ENCODE measurements at places on chromosomes 6 and 20.

DNA sequence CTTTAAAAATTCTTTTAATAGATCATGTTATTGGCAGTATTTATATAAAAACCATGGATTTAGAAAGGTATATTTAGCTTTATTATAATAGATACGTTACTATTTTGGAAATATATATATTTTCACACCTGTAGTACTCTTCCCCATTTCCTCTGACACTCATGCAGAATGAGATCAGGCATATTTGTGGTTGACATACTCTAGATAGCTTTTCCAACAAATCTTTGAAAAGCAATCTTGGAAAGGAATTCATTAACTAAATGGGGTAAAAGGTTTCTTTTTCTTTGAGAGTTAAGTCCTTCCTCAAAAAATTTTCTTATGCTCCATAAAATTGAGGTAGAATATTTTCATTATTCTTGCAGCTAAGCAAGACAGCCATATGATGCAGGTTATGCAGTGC is 14.5 kb downstream of the ASF1A start:
- DNase-seq = no peak

DNA sequence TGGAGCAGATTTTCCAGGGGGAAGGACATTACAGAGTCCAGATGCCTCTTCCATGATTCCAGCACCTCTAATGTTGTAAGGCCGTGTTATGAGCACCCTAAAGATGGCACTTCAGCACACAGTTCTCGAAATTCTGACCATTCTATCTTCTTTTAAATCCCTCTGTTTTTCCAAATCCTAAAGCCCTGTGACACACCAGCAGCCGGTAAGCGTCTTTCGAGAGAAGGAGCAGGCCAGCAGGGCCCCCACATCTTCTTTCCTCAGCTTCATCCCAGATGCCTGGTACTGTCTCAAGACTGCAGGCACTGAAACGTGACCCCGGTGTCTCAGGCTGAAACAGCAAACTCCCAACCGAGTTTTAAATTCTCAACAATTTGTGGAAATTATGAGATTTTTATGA is 211.6 kb upstream of the FOXQ1 start:
- no peak for DNase-seq

DNA sequence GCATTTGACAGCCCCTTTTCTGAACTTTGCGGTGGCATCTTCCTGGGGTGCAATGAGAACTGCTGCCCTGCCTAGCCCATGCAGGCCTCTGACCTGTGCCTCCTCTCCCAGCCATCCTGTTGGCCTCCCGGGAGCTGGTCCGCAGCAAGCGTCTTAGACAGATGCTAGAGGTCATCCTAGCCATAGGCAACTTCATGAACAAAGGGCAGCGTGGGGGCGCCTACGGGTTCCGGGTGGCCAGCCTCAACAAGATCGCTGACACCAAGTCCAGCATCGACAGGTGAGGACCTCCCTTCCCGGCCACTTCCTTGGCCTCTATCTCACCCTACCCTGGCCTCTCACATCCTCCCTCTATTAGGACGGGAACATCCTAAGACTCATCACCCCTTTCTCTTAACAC is 37.6 kb downstream of the MOCS1 start:
- DNase-seq = no peak

GRCh38 chr6:6962699-6963098 is 145.1 kb upstream of the RREB1 start:
- DNase-seq = no peak

DNA sequence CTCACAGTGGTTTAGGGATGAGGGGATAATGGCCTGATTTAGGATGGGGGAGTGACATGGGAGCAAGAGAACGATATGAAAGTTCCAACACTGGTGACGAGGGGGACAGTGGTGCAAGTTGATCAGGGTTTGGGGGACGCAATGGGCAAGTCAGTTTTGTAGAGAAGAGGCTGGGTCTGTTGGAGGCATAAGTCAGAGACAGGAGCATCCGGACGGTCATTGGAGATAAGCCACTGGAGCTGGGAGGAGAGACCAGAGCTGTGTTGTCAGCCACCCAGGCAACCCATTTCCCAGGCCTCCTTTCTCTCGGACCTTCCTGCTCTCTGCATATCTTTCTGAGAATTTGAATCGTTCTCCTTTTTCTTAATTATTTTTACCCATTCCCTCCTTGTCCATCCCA is 9.5 kb downstream of the DNPH1 start:
- no peak for DNase-seq

- DNase-seq = no peak
Measured at GRCh38 chr6:108654465-108655106, 93.9 kb downstream of the FOXO3 start.

- DNase-seq = peak; percentile 57
Measured at GRCh38 chr6:42104095-42104803, 38.2 kb downstream of the C6orf132 start.

- DNase-seq = peak; percentile 19
Measured at GRCh38 chr20:53216856-53217576, 244.9 kb downstream of the TSHZ2 start.

DNA sequence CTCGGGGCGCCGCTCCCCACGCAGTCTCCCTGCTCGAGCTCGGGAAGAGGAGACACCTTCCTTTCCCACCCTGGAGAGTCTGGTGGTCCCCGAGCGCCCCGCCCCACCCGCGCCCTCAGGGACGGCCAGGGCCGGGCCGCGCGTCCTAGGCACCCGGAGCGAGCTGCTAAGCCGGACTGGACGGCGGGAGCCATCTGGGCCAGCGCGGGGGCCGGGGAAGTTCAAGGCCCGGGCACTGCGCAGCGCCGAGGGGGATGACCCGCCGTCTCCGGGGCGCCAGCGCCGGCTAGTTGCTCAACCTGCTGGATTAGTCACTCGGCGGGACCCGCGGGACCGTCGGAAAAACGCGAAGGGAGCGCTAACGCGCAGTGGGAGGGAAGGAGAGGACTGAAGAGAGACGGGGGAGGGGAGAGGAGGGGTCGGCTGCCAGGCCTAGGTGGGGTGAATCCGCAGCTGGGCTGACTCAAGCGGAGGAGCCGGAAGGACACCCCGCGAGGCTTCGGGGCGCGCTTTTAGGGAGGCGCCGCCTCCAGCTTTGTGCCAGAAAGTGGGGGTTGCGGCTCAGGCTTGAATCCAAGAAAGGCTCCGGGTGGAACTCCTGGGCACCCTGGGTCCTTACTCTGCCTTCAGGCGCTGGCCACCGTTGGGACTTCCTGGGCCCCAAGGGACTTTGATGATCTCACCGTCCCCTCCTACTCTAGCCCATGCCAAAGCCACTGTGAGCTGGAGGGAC is 75.7 kb upstream of the FOXP4 start:
- no peak for DNase-seq

DNA sequence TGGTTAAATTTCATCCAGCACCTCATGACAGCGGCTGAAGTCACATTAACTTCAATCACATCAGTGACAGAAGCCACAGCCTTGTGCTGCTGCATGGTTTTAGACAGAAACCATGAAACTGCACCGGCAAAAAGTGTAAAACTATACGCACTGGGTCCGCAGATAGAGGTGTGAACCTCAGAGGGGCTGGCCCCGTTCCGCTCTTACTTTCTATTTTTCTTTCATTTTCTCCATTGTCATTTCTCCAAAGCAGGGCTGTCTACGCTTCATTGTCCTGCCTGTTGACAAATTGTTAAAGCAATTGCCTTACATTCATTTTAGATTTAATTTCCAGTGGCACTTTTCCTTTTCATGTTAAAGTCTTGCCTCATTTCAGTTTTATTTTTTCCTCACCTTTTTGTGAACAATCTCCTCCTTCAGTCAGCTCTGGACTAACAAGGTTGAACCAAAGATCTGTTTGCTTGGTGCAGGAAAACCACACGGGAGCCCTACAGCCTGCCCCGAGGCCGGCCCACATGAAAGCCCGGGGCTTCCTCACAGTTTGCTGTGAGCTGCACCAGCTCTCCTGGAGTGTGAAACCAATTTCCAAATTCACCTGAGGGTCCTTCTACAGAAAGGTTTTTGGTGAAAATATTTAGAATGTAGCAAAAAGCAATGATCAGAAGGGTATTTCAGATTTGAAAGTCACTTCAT is 63.7 kb downstream of the PRR18 start:
- no peak for DNase-seq

DNA sequence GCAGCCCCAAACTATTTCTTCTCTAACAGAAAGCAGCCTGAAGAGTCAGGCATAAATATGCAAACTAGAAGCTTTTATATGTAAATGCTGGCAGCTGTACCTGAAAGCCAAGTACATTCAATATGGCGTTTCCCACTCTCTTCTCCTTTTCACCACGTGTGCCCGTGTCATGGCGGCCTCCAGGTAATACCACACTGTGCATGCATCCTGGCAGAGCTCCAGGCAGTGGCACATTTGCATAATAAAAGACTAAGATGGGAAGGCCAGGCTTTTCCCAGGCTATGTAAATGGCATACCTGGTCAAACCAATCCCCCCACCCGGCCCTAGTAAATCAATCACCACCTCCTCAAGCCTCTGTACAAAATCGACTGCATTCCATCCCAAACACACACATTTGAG is 120.6 kb downstream of the MMUT start:
- DNase-seq = no peak

GRCh38 chr20:41717483-41717882 is 99.3 kb upstream of the CHD6 start:
- no peak for DNase-seq

GRCh38 chr6:101083533-101084175 is 202.5 kb upstream of the ASCC3 start:
- DNase-seq = no peak

GRCh38 chr20:17628101-17628841 is 53.8 kb downstream of the RRBP1 start:
- no peak for DNase-seq

DNA sequence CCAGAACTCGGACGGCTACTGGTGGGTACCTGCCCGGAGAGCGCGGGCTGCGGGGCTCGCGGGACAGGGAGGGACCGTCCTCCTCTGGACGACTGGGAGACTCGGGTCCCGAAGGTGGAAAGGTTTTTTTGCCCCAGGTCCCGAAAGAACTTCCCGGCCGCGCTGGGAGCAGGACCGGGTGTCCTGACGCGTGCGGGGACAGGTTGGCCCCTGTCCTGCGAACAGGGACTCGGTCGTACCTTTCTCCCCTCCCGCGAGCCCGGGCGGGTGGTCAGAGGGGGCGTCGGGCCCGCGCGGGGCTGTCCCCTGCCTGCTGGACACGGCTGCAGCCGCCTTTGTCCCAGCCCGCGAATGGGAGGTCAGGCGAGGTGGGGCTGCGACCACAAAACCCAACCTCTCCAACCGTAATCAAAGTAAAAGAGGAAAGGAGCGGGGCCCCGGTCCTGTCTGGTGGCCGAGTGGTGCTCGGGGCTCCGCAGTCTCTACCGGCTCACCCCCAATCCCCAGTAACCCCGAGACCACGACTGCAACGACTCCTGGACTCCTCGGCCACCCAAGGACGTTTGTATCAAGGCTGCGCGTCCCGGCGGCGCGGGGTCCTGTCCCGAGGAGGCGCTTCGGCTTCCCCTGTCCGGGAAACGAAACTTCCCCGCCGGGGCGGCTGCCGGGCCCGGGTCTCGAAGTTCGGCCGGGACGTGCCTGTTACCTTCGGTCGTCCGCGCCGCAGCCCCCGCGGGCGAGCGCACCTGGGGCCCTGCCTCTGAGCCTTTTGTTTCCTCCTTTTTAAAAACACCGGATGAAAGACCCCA is 798 bp downstream of the DSP start:
- no peak for DNase-seq

GRCh38 chr6:35777356-35778102 is 1.1 kb downstream of the CLPSL2 start:
- no peak for DNase-seq

- DNase-seq = no peak
Measured at GRCh38 chr20:61832181-61832580, 233.5 kb downstream of the TAF4 start.

- no peak for DNase-seq
Measured at GRCh38 chr6:15351631-15352030, 105.8 kb downstream of the JARID2 start.

DNA sequence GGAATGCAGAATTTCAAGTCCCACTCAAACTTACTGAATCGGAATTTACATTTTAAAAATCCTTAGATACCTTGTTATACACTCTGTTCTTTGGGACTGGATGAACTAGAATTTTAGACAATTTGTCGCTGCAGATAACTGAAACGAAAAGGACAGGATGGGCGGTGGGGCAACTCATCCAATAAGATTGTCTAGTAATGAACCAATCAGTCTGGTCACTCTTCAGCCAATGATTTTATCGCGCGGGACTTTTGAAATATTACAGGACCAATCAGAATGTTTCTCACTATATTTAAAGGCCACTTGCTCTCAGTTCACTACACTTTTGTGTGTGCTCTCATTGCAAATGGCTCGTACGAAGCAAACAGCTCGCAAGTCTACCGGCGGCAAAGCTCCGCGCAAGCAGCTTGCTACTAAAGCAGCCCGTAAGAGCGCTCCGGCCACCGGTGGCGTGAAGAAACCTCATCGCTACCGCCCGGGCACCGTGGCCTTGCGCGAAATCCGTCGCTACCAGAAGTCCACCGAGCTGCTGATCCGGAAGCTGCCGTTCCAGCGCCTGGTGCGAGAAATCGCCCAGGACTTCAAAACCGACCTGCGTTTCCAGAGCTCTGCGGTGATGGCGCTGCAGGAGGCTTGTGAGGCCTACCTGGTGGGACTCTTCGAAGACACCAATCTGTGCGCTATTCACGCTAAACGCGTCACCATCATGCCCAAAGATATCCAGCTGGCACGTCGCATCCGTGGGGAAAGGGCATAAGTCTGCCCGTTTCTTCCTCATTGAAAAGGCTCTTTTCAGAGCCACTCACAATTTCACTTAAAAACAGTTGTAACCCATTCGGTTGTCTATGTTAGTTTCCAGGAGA is 41.9 kb upstream of the HFE start:
- peak; percentile 84 for DNase-seq

DNA sequence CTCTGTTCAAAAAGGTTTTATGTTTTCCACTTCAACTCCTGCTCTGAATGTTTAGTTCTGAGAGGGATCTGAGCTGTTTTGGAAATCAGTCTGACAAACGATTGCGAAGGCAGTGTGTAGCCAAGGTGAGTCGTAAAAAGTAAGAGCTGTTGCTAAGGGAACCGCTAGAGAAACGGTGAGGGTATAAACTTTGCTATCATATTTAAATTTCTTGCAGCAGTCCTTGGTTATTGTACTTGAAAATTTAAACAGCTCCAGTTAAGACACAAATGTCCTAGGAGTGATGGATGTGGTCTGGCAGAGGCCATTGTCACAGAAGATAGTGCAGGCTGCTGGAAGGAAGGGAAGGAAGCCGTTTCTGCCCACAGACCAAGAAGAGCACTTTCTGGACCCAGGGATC is 64.9 kb upstream of the CITED2 start:
- no peak for DNase-seq

DNA sequence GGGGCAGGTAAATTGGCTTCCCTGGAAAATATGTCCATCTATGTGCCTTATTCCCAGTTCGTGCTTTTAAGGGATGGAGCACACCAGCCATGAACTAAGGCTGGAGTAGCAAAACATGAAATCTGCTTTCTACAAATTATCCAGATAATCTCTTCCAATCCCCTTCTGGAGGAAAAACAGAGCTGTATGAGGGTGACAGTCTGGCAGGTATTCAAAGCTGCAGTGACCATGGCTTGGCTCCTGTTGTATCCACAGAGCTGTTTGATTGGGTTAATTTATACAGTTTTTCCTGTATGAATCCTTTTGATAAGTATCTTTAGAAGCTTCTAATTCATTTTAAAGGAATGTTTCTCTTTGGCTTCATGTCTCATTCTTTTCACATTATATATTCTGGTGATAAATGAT is 144.4 kb downstream of the AIG1 start:
- no peak for DNase-seq

Data from stimulated activated naive B cell treated with anti-CD40 and anti-IgM and Interleukin-4, amounts not matched to agents 10 μg/mL and 1 μg/mL and 100 μg/mL, for 72 hours (primary cell).